NCI-H226 (cell line): ENCODE measurements at places on chromosomes 1 and 21.

- no peak for DNase-seq
These were observed 642.9 kb downstream of the AJAP1 start for GRCh38 chr1:5297180-5297885.

DNA sequence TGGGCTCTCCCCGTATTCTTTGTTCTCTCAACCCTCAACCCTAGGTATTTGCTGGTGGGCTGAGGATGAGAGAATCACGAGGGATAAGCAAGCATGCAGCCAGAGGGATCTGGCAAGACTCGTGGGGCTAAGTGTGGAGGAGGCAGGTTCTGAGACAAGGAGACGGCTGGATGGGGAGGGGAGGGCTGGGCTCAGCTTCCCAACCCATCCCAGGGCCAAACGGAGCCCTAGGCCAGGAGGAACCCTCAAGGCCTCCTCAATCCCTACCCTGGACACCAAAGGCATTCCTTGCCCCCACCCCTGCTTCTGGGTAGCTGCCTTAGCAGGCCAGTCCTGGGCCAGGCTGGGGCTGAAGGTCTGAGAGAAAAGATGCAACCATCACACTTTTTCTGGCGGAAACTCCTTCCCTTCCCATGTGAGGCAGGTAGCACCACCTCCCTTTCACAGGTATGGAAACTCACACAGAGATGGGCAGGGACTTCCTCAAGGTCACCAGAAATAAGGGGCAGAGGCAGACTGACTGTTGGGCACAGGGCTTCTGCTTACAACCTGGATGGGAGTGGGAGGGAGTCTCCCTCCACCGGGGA, 6.2 kb downstream of the MEF2D start:
- no peak for DNase-seq

GRCh38 chr1:209063767-209064659, 519.5 kb upstream of the CAMK1G start:
- DNase-seq, result no peak

- no peak for DNase-seq
These were observed 876 bp downstream of the EFCAB7 start for GRCh38 chr1:63524201-63524600.

DNA sequence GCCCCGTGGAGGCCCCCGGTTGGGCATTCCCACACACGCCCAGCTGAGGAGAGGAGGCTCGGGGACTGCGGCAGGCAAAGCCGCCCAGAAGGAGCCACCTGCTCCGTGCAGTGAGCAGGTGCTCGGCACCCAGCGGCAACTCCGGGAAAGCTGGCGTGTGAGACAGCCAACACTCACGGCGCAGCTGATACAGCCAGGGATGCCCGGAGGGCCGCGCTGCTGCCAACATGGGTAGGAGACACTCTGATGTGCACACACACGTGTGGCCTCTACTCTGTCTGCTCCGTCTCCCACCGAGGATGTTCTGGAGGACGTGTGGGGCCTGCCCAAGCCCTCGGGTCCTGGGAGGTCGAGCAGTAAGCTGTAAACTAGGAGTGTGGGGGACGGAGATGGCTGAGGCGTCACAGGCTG, 12.9 kb downstream of the MORN1 start:
- DNase-seq, result no peak

GRCh38 chr1:94866164-94866807, 46.1 kb downstream of the SLC44A3 start:
- DNase-seq, result no peak

GRCh38 chr1:98422816-98423215, 238.7 kb upstream of the SNX7 start:
- no peak for DNase-seq

DNA sequence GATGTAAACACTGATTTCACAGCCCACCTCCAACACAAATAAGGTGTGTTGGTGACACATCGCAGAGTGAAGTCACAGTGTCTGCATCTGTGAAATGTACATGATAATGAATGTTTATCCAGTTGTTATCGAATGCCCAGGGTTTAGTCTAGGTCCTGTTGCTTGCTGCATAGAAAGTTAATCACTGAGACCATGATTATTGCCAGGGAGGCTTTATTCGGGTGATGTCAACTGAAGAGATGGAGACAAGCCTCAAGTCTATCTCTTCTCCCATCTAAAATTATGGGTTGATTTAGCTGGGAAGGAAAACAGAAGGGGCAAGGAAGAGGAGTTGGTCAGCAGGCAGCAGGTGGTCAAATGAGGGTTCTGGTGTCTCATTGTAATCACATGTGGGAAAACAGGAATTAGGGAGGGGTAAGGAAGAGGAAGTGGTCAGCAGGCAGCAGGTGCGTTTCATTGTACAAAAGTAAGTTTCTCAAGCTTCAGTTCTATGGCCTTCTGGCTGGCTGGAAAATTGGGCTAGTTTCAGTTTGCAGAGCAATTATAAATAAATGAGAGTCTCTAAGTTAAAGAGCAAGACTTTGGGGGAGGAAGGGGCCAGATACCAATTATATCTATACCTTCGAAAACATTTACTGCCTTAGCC, 146.3 kb upstream of the DNAH14 start:
- DNase-seq, result no peak

DNA sequence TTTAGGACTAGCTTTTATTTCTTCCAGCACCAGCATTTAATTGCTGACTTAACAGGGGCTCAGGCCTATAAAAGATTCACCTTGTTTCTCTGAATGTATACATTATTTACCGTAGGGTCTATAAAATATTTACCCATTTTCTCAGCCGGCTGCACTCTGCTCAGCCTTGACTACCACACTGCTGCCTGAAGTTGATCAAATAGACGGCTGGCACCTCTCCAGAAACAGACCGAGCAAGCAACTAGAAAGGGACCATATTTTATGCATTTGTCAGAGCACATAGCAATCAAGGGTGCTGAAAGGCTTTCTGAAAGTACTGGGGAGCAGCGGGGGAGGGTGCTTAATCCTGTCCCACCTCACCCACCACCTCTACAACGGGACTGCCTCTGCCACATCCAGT, 64.7 kb upstream of the FGGY start:
- DNase-seq, result no peak

DNA sequence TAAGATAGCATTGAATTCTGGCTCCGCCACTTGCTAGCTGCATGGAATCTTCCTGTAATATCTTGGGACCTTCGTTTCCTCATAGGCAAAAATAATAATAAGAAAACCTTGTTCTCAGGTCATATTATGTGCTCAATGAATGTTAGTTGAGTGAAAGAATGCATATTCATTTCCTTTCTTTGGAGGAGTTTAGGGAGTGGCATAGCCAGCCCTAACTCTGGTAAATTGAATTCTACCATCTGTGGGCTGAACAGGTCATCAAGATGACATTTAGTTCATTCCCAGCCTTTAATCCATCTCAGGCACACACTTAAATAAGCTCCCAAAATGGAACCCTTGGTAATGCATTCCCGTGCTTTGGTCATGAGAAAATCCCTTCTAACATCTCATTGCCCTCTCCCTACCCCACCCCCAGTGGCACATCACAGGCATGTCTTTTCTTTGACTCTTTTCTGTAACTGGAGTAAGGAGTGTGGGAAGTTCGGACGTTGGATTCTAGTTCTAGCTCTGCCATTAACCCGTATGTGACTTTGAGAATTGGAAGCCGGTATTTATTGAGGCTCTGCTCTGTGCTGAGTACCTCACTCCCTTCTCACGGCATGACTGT, 13.2 kb upstream of the MYOG start:
- no peak for DNase-seq

GRCh38 chr1:12518931-12519692, 98.9 kb downstream of the DHRS3 start:
- DNase-seq, result no peak

DNA sequence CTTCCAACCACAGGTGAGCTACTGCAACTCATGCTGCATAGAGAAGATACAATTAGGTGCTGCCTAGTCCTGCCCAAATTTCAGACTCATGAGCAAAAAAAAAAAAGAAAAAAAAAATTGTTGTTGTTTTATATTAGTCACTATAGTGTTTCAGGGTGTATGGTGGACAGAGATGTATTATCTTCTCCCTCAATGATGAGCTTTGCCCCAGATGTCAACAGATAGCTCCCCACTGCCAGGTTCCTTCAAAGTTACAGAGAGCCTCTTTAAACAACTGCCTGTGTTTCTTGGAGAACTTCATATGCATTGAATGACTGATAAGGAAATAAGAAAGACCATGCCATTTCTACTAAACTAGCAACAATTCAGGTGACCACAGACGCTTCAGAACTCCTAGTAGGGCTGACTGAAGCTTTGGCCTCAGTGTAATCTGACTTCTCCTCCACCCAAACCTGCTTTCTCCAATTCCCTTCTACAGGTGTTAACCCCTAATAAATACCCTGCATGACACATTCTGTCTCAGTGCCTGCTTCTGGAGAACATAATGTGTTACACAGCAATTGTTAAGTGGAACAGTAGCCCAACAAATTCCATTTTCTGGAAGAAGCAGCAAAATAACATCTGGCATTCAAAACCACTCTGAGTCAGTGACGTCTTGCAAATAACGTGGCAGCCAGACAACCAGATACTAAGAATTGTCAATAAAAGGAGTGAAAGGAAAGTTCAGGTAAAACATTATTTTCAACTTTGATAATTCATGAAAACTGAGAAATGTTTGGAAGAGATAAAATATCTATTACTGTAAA, 147.7 kb downstream of the CDC42BPA start:
- no peak for DNase-seq

DNA sequence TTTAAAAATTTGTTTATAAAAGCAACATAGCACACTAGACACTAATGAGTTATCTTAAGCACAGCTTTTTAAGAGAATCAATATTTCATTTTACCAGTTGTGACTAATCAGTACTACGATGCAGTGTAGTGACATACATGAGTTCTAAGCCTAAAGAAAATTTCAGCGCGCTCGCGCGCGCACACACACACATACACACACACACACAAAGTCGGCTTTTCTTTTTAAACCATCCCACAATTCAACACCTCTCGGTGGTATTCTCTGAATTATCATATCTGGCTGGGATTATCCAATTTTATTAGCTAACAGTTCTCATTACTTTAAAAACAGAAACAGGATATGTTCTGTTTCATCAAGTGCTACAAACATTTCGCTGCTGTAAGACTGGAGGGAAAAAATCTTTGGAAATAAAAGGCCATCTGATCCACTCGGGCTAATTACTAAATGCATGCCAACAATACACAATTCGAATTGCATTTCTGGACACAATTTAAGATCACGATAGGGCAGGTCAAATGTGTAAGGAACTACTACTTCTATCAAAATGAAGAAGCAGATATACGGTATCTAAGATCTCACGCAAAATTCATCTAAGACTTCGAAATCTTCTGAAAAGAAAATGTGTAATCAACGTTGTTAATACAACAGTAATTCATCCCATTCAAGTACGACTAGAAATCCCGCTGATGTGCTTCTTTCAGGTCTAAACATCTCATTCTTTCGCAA, 1.2 kb downstream of the TUT4 start:
- DNase-seq, result no peak

- DNase-seq, result no peak
These were observed 234.7 kb downstream of the TOMM20 start for GRCh38 chr1:234893725-234894630.

DNA sequence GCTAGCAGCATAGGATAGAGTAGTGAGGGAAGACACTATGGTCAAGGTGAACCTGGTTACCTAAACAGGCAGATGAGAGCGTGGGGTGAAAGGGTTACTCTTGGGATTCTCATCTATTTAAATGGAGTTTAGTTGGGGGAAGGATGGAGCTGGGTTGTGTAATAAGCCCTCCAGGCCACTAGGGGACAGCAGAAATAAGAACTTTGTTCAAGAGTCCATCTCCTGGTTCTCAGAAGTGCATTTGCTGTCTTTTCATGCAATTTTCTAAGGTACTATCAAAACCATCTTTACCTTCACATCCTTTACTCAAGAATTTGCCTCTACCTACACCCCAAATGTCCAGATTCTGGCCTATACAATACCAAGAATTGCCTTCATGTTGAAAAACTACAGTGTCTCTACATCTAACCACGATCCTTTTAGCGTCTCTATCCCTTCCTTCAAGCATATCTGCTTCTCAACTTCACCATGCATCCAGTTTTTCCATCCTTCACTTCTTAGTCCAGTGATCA, 28.0 kb downstream of the SLAMF1 start:
- no peak for DNase-seq

- no peak for DNase-seq
These were observed 67.8 kb upstream of the POU3F1 start for GRCh38 chr1:38114241-38115026.

DNA sequence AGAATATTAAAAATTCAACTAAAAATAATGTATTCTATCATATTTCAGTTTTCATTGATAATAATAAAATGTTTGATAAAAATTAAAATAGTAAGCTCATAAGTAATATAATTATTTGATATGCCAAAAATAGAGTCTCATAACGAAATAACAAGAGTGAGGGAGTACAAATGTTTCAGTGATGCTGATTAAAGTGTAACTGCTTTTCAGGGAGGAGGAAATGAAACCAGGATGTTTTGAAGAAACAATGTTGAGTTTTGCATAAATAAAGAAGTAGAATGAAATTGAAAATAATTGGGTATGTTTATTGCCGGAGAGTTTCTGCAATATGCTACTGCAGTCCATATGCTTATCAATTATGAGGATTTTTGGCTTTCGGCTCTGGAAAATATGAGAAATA, 1159.8 kb upstream of the ADGRL2 start:
- DNase-seq, result no peak

GRCh38 chr1:190949939-190950338, 472.3 kb upstream of the BRINP3 start:
- DNase-seq, result no peak

- DNase-seq, result no peak
These were observed 156.0 kb downstream of the NFIA start for GRCh38 chr1:61238359-61238665.

DNA sequence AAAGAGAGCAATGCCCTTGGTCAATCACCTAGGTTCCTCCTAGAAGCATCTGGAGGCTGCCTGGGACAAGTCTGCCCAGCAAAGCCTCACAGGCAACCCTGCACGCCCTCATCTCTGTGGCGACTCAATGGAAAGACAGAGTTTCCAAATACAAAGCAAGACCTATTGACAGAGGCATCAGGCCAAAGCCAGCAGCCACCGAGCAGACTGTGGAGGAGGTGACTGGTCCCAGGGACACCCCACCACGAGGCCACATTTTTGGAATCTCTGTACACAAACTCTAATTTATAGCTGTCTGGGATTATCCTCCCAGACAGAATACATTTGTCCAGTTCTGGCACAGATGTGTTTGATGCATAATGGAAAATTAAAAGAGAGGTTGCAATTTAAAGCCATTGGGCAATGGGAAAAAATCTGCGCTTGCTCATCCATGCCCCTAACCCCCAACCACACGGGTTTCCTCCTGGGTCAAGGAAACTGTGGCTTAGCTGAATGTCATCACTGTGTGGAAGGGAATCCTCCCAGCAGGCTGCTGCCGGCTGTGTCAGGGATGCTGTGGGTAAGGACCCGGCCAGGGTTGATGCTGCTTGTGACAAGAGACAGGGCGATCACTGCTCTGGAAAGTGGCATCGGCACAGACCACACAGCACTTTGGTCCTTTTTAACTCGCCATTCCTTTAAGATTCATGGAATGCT, 14.3 kb downstream of the TSPAN2 start:
- no peak for DNase-seq
